Nephron progenitor cell (in vitro differentiated cells): ENCODE measurements at places on chromosomes 6 and 20.
A peak's percentile ranks its signal among the peaks of the same experiment; 100 is the strongest.

DNA sequence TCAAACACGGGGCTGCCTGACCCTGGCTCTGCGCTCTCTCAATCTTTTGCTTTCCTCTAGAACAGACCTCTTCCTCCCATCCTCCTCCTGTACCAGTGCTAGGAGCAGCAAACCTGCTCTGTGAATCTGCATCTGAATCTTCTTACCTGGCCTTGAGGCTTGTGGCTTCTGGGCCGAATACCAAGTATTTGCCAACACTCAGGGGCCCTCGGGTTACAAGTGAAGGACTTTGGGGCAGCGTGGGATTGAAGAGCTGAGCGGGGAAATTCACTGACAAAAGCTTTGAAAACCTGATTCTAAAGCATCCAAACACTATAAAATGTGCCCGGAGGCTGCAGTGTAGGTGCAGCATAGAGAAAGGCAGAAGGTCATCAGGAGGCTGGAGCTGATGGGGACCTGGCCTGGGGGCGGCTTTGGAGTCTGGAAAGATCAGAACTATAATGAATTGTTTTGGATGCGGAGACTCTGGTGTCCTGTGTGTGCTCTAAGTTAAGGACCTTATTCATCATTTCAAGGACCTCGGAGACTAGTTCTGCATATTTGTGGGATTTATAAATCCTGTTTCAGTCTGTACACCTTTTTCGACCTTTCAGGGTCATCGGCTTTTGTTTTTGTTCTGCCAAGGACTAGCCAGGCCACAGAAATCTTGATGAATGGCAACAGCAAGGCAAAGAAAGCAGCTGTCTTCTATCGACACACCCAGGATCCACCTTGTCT lies 16.4 kb upstream of the IGF2R start:
- no peak for DNase-seq
- peak overlapping the region; percentile 19 for H3K4me3 ChIP-seq
- peaks cover 11% of the 10 kb centered on the region for H3K27me3 ChIP-seq
- H3K36me3 ChIP-seq: no peaks in the 10 kb centered on the region
- H3K27ac ChIP-seq: peak overlapping the region; percentile 89

DNA sequence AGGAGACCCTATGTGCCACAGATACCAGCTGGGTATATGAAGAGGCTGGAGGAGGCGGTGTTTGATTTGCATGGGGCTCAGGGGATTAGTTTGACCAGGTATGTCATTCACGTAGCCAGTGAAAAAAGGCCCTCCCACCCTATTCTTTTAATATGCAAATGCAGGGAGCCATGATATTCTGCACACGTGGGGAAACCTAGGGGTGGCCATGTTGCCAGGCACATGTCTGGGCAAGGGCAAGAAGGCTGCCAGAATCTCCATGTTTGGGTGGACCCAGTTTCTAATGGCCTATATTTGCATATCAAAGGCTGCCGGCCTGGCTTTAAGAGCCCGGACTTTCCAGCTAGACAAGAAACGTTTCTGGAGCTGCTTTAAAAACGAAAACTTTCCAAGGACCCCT lies 60.4 kb downstream of the SOX4 start:
- no peak for DNase-seq
- H3K36me3 ChIP-seq: peaks cover 12% of the 10 kb centered on the region
- H3K27ac ChIP-seq: no peak overlapping the region
- peaks cover 15% of the 10 kb centered on the region for H3K4me1 ChIP-seq
- no peak overlapping the region for H3K4me3 ChIP-seq

GRCh38 chr6:137389150-137389704 lies 105.0 kb downstream of the OLIG3 start:
- peaks cover 5% of the 10 kb centered on the region for H3K27me3 ChIP-seq
- no peak overlapping the region for H3K4me3 ChIP-seq
- no peaks in the 10 kb centered on the region for H3K36me3 ChIP-seq
- H3K4me1 ChIP-seq: peaks cover 12% of the 10 kb centered on the region
- H3K27ac ChIP-seq: no peak overlapping the region

- no peak overlapping the region for H3K27ac ChIP-seq
- H3K4me3 ChIP-seq: no peak overlapping the region
- peaks cover 6% of the 10 kb centered on the region for H3K27me3 ChIP-seq
- no peaks in the 10 kb centered on the region for H3K36me3 ChIP-seq
Measured at GRCh38 chr6:13419422-13420195, 67.8 kb downstream of the GFOD1 start.

GRCh38 chr6:148379481-148379880 lies 36.8 kb downstream of the SASH1 start:
- no peak for DNase-seq
- H3K27me3 ChIP-seq: peaks cover 3% of the 10 kb centered on the region
- H3K4me1 ChIP-seq: peaks cover 46% of the 10 kb centered on the region

GRCh38 chr20:35774391-35774790 lies 2.6 kb downstream of the PHF20 start:
- no peak for DNase-seq
- H3K36me3 ChIP-seq: peaks cover 31% of the 10 kb centered on the region
- peaks cover 9% of the 10 kb centered on the region for H3K27me3 ChIP-seq
- peak overlapping the region; percentile 64 for H3K27ac ChIP-seq
- H3K4me1 ChIP-seq: peaks cover 38% of the 10 kb centered on the region
- peak overlapping the region; percentile 99 for H3K4me3 ChIP-seq

DNA sequence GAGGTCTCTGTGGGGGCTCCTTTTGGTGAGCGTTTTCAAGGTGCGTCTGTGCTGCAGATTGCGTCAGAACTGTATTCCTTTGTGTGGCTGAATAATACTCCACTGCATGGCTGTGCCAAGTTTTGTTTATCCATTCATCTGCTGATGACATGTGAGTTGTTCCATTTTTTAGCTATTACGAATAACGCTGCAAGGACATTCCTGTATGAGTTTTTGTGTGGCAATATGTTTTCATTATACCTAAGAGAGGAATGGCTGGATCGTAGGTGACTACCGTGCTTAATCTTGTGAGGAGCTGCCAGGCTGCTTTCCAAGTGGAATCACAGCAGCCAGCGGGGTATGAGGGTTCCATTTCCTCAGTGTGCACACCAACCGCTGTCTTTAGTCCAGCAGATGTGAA lies 1.1 kb upstream of the DACT2 start:
- peaks cover 10% of the 10 kb centered on the region for H3K36me3 ChIP-seq
- no peak for DNase-seq
- peak overlapping the region; percentile 70 for H3K4me3 ChIP-seq

- DNase-seq: no peak
- peaks cover 40% of the 10 kb centered on the region for H3K36me3 ChIP-seq
- peaks cover 7% of the 10 kb centered on the region for H3K27me3 ChIP-seq
- H3K4me3 ChIP-seq: peak overlapping the region; percentile 90
- H3K4me1 ChIP-seq: peaks cover 63% of the 10 kb centered on the region
- peak overlapping the region; percentile 95 for H3K27ac ChIP-seq
Measured at GRCh38 chr6:44255871-44256774, 1.2 kb downstream of the SLC35B2 start.

DNA sequence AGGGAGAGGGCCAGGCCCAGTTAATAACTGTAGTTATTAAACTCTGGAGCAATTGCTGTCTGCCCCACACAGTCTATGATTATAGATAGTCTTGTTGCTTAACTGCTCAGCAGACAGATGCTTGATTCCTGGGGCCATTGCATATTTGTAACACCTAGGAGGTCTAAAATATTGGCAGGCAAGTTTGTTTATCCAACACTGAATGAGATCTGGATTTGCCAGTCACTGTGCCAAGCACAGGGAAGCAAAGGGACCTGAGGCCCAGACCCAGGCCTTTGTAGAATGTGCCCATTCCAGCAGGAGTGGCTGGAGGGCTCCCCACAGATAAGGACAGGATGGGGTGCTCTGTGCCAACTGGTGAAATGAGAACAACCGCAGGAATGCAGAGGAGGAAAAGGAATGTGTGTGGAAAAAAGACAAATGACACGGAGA lies 17.6 kb upstream of the ENTPD6 start:
- H3K4me3 ChIP-seq: no peak overlapping the region
- H3K27ac ChIP-seq: no peak overlapping the region
- DNase-seq: no peak

DNA sequence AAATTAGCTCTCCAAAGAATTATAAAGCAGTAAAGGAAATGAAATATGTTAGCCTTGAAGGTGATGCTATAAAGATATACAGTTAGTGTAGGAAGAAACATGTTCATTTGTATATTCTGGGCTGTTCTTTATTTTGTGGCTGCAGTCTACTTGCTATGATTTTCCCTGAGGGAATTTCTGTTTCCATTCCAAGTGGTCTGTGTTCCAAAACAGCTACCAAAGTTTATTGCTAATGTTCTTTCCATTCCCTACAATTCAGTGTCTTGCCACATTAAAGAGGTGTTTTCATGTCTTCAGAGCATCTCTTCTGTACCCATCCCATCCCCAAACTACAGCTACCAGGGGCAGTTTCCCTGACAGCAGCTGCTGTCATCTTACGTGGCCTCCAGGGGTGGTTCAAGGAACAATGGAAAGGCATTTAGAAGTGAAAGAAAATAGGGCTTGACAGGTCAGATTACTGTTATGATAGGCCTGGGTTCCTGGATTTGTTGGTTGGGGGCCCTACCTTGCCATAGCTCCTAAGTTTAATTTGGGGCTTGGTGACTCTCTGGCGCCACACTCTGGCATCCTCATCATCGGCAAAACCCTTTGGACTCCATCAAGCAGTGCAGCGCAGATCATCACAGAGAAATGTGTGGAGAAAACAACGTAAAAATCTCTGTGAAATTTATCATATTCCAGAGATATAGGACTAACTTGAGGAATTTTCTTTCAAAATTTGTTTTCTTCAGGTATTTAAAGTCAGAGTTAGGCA lies 33.8 kb upstream of the AIG1 start:
- H3K27ac ChIP-seq: no peak overlapping the region
- H3K27me3 ChIP-seq: no peaks in the 10 kb centered on the region
- H3K36me3 ChIP-seq: no peaks in the 10 kb centered on the region
- no peaks in the 10 kb centered on the region for H3K4me1 ChIP-seq
- DNase-seq: peak; percentile 20

GRCh38 chr6:85887461-85887860 lies 244.8 kb upstream of the SYNCRIP start:
- H3K36me3 ChIP-seq: no peaks in the 10 kb centered on the region
- H3K27ac ChIP-seq: no peak overlapping the region
- H3K4me3 ChIP-seq: no peak overlapping the region

DNA sequence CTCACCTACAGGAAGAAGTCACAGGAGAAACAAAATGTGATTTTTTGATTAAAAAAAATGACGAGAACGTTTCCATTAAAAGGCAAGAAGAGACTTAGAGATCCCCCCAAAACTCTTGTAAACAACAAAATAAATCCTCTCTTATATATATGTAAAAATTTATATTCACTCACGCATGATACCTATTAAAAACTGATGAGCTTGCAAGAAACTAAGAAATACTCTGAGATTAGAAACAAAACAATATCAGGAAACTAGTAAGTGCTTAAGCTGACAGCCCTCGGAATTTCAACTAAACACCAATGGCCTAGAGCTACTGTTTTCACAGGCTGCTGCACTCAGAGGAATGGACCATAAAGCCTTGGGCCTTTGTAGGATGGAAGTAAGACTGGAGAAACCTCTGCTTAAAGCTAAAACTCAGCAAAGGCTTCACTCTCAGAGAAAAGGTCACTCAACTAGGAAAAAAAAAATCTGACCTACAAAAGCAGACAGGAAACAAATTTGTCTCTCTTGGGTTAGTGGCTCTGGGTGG lies 63.0 kb downstream of the MAP3K7 start:
- no peak for DNase-seq
- H3K4me1 ChIP-seq: peaks cover 13% of the 10 kb centered on the region
- H3K4me3 ChIP-seq: no peak overlapping the region
- no peaks in the 10 kb centered on the region for H3K27me3 ChIP-seq

GRCh38 chr6:148758492-148758891 lies 11.7 kb downstream of the UST start:
- no peak overlapping the region for H3K4me3 ChIP-seq
- peaks cover 35% of the 10 kb centered on the region for H3K36me3 ChIP-seq
- no peak for DNase-seq
- H3K4me1 ChIP-seq: peaks cover 48% of the 10 kb centered on the region
- no peaks in the 10 kb centered on the region for H3K27me3 ChIP-seq
- peak overlapping the region; percentile 6 for H3K27ac ChIP-seq

DNA sequence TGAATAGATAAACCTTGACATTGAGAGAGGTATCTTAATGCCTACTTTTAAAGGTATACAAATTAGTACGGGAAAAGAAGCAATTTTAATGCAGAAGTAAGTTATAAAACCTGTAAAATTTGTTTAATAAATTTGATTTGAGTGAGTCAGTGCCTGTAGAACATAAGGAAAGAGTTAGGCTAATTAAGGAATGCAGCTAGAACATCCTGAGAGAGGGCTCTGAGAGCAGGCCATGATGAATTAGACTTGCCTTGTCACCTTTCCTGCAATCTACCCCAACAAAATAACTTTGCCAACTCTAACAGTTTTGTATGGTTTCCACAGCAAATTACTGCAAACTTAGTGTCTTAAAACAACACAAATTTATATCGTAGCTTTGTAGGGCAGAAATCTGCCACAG lies 700.8 kb downstream of the RFPL4B start:
- peaks cover 42% of the 10 kb centered on the region for H3K4me1 ChIP-seq
- H3K27ac ChIP-seq: no peak overlapping the region
- H3K36me3 ChIP-seq: no peaks in the 10 kb centered on the region
- no peaks in the 10 kb centered on the region for H3K27me3 ChIP-seq
- DNase-seq: no peak
- no peak overlapping the region for H3K4me3 ChIP-seq

DNA sequence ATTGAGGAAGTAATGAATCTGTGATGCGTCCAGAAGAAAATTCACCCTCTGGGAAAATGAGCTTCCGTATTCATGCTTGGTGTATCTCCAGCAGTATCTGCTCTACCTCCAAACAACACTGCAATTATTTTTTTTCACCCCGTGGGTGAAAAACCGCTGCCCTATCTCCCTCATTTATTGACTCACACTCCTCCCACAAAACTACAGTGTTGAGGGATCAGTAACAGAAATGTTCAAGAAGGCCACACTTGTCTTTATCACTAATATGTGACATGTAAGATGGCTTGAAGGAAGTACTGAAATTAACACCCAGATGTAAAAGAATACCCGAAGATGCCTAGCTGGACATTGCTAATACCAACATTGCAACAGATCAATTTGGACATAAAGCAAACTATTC lies 4.9 kb upstream of the TBX18 start:
- H3K27ac ChIP-seq: no peak overlapping the region
- peaks cover 100% of the 10 kb centered on the region for H3K27me3 ChIP-seq
- H3K4me1 ChIP-seq: peaks cover 43% of the 10 kb centered on the region
- H3K36me3 ChIP-seq: no peaks in the 10 kb centered on the region
- DNase-seq: no peak
- peak overlapping the region; percentile 51 for H3K4me3 ChIP-seq

GRCh38 chr6:145756170-145756662 lies 20.9 kb upstream of the EPM2A start:
- no peak overlapping the region for H3K4me3 ChIP-seq
- H3K4me1 ChIP-seq: no peaks in the 10 kb centered on the region
- H3K27me3 ChIP-seq: no peaks in the 10 kb centered on the region
- no peak for DNase-seq
- H3K36me3 ChIP-seq: no peaks in the 10 kb centered on the region

DNA sequence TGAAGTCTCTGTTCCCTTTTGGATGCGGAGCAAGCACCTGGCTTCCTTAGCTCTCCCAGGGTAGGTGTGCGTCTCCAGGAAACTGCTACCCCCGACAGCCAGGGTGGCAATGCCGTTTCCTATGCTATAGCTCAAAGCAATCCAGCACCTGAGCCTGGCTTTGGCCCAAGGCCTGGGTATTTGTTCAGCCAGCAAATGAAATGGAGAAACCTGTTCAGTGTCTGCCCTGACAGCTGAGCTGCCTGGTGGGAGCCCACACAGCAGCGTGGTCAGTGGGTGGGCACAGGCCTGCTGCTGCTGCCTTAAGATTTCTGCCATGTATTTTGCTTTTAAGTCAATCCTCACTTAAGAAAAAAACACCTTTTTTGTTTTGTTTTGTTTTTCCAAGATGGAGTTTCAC lies 13.7 kb downstream of the SPATA2 start:
- DNase-seq: no peak
- peaks cover 16% of the 10 kb centered on the region for H3K4me1 ChIP-seq
- peak overlapping the region; percentile 64 for H3K27ac ChIP-seq
